GM23338 (cell line): ENCODE measurements at places on chromosomes 7 and 10.

DNA sequence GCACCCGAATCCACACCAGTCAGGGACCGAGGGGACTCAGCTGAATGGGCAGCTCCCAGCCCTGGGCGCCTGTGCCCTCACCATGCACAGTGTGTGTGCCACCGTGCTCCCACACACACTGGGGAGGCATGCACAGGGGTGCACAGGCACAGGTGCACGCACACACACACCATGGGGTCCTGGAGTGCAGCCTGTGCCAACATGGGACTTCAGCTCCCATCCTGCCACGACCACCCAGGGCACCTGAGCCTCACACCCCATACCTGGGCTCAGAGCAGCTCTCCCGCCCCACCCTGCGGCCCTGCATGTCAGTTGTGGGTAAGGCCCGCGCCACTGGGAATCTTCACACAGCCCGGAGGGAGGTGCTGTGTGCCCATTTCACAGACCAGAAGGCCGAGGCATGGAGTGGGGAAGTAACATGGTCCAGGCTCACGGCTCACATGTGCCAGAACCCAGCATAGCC lies 8.0 kb downstream of the ELFN1 start:
- no peak for DNase-seq

GRCh38 chr10:988667-989545 lies 672 bp downstream of the GTPBP4 start:
- DNase-seq = no peak

DNA sequence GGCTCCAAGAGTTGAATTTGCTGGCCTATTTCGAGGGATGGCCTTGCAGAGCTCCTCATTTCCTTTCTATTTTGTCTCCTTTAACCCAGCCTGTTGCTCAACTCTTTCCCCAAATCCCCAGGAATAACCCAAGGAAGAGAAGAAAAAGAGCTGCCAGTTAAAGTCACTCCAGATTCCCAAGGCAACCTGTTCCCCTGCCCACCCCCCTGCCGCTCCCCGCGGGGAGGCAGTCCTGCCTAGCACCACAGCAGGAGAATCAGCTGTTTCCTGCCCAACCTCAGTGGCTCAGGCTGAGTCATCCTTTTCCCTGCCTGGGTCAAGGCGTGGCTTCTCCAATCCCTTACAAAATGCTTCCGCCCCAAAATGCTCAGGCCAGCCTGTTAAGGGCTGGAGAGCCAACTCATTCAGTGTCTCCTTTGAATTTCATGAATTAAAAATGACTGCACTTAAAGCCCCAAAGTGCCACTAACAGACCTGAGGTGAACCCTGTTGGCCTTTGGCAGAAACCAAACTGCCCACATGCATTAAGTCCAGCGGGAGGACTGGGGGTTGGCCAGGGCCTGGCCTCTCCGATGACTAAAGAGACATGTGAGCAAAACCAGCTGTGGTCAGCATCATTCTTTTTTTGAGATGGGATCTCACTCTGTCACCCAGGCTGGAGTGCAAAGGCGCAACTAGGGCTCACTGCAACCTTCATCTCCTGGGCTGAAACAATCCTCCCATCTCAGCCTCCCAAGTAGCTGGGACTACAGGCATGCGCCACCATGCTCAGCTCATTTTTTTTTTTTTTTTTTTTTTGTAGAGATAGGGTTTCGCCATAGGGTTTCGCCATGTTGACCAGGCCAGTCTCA lies 83.2 kb upstream of the KIF5B start:
- peak; percentile 88 for DNase-seq

GRCh38 chr7:50621973-50622490 lies 56.8 kb upstream of the DDC start:
- no peak for DNase-seq

DNA sequence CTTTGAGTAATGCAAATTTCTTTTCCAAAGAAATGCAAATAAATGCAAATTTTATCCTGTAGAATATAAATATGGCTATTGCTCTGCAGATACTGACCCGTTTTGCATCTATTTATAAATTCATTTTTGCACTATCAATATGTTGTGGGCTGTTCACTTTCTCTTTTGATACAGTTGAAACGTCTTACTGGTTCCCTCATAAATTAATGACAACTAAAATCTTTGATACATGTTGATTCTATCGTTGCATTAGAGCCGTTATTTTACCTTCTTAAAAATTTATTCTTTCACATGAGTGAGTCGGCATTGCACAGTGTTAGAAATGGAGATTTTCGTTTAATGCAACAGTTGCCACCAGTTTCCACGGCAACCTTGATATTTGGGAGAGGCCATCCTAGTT lies 689.3 kb upstream of the FOXK1 start:
- DNase-seq = no peak

- no peak for DNase-seq
Observed at GRCh38 chr7:120278773-120279172, 5.8 kb downstream of the KCND2 start.

DNA sequence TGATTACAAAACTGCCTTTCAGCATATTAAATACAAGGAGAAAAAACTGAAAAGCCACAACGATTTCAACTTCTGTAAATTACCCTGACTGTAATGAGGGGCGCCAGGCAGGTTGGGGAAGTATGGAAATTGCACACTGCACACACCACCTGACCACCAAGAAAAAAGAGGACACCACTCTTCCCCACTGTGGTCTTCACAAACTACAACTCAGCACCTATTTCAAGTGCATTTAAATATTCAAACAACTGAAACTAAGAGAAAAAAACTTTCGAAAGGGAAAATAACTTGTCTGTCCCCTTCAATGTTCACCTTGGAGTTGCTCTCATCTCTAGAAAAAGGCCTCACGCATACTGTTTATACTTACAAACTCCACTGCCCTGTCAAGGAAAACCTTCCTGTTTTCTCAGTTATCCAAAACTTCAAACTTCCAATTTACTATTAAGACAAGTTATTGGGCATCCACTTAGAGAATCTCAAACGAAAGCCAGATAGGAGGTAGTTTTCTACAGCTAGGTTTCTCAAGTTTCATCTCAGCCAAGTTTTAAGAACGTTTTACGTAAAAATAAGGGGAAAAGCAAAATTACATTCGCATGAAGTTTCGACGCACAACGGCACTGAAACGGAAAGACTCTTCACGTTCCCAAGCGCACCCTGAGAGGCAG lies 1.4 kb downstream of the LARP4B start:
- DNase-seq = no peak

GRCh38 chr7:142450695-142451094 lies 192.8 kb upstream of the PRSS58 start:
- no peak for DNase-seq

DNA sequence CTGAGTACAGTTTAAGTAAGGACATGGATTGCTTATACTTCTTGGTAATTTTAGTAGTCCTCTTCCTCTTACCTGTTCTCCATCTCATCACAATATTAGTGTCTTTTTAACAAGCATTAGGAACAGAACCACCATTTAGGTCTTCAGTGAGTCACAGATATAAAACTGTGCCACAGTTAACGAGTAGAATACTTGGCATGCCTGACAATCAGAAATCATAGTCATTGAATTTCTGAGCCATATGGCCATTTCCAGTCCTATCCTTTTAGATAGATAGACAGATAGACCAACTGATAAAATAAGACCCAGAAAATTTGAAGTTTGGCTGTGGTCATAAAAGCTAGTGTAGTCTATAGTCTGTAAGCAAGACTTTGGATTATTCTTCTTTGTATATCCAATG lies 71.1 kb downstream of the GBF1 start:
- DNase-seq = no peak

GRCh38 chr7:111012799-111013675 lies 77.9 kb upstream of the LRRN3 start:
- DNase-seq = no peak

DNA sequence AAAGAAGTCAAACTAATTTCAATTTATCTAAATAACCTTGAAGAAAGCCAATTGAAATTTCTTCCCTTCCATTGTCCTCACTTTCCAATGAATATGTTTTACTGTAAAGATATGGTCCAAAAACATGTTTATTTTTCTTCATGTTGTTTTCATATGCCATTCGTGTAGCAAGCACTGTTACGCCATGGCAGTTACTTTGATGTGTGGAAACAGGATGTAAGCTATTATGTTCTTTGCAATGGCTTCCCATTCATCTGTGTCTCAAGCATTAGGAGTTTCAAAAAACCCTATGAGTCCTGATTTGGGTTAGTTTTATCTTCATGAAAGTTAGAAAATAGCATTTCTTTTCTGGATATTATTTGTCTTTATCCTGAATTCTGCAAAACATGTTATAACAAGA lies 31.0 kb downstream of the GPR141 start:
- no peak for DNase-seq

GRCh38 chr10:89738551-89739209 lies 37.3 kb downstream of the KIF20B start:
- DNase-seq = no peak

GRCh38 chr10:13236638-13237037 lies 2.5 kb upstream of the UCMA start:
- no peak for DNase-seq

- no peak for DNase-seq
Observed at GRCh38 chr10:127576740-127577161, 27.6 kb downstream of the NPS start.

- DNase-seq = peak; percentile 43
Observed at GRCh38 chr7:118239014-118239413, 14.5 kb downstream of the ANKRD7 start.

GRCh38 chr7:135391514-135391913 lies 118.4 kb downstream of the CNOT4 start:
- no peak for DNase-seq

DNA sequence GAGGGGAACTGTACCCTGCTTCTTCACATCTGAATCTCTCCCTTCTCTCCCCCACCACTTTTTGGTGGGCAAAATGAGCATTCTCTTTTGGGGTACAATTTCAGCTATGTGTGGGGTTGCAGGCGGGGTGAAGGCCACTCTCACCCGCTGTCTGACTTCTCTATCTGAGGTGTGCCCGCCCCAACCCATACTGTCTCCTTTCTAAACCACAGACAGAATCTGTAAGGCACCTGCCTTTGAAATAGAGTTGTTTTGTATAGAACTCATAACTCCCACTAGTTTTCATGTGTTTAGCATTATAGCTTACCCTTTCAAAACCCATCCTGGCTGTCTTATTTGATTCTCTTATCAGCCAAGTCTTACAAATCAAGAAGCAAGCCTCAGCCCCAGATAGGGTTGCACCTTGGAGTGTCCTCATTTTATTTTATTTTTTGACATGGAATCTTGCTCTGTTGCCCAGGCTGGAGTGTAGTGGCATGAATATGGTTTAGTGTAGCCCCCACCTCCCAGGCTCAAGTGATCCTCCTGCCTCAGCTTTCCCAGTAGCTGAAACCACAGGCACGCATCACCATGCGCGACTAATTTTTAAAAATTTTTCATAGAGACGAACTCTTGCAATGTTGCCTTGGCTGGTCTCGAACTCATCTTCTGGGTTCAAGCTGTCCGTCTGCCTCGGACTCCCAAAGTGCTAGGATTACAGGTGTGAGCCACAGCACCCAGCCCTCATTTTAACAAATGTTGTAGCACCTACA lies 11.9 kb downstream of the TSPAN14 start:
- no peak for DNase-seq

DNA sequence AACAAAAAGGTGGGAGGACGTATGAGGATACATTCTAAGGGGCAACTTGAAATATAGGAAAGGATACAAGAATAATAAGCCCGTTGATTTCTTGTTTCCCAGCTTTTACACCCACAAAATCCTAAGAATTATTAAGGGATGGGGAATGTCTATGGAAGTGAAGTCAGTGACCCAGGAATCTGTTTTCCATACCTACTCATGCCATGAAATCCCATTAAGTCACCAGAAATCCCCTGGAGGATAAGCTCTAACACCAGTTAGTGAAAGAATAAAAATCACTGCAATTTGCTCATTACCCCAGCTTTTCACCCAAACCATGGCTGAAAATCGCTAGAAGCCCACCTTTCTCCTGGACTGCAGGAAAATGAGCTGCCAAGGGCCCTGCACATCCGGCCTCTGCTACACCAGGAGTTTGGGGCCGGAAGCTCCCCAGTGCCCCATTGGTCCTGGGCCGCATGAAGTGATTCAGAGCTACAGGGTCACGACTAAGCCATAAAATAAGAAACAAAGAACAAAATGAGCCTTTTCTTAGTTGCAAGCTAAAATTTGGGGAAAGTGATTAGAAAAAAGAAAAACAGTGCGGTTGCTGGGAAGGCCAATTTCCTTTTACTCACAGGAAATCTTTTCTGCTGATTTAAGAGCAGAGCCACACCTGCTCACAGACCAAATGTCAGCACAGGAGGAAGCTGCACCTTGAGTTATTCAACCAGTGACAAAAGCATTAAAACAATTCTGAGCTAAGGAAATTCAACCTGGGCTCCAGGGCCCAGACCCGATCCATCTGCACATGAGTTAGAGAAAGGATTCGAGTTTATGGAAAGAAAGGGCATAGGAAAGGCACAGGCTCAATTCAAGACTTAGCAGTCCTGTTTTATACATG lies 40.3 kb downstream of the HIPK2 start:
- DNase-seq = no peak

GRCh38 chr10:103691723-103692435 lies 163.5 kb downstream of the SH3PXD2A start:
- DNase-seq = peak; percentile 67

GRCh38 chr10:124719213-124719851 lies 24.8 kb downstream of the FAM53B start:
- DNase-seq = peak; percentile 71

- DNase-seq = no peak
Observed at GRCh38 chr7:28853150-28853549, 105.0 kb downstream of the TRIL start.

GRCh38 chr7:156984174-156984891 lies 26.1 kb downstream of the MNX1 start:
- DNase-seq = no peak

- no peak for DNase-seq
Observed at GRCh38 chr7:23422384-23422783, 47.9 kb downstream of the IGF2BP3 start.

- DNase-seq = no peak
Observed at GRCh38 chr7:137681657-137682562, 164.9 kb downstream of the DGKI start.

- no peak for DNase-seq
Observed at GRCh38 chr7:94810496-94810895, 96.9 kb upstream of the PPP1R9A start.

DNA sequence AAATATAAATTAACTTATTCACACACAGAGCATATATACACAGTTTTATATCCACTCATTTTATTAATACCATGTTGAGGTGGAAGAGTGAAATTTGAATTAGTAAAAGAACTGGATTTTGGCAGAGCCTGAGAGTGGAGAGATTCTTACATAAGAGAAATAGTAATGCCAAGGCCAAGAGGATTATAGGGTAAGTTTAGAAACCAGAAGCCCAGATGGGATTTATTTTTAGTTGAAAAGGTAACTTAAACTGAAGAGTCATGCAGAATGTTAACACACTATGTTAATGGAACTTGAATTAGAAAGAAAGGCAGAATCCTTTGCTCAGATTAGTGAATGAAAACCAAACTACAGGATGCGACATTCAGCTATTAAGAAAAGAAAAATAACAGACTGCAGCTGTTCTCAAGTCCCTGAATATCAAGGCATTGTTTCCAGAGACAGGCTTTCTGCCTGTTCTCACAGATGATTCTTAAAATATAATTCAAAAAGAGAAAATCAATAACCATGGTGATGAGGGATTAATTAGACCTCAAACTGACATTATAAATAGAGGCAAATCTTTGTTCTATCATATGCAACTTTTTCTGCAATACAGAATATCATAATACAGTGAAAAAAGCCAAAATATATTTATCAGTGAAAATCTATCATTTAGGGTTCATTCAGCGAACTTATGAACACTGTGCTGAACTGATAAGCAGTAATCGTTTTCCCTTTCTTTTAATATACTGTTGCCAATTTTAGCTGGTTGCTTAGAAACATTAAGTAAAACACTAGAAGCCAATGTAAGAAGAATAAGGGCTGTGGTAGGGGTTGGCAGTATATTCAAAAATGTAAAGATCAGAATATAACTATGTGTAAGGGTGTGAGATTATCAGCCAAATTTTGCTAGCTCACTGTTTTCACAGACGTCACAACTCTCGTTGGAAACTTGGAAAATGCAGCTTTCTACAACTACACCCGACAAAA lies 34.4 kb downstream of the HECTD2 start:
- no peak for DNase-seq
